ENCODE measurements at places on chromosomes 13 and 19.

DNA sequence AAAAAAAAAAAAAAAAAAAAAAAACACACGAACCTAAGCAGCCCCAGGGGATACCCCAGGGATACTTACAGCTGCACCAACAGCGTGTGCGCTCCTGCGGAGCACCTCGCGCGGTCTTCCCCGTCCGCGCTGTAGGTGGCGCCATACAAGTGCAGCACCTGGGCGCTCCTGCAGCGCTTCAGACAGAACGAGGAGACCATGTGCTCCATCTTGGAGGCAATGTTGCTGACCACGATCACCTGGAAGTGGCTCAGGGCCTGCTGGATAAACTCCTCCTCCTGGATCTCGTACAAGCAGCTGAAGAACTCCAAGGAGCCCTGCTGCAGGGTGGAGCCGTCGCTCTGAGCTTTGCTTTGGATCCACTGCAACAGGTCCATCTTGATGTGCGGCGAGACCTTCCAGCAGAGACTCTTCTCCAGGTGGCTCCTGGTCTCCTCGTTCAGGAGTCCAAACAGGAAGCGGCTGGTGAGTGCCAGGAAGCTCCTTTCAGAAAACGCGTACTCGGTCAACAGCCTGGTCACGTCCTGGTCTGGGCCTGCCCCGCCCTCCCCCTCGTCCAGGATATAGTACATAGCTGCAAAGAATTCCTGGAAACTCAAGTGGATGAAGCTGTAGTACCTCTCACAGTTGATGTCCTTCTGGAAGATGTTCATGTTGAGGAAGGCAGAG lies 14.5 kb downstream of the NLRP12 start:
- H3K27me3 ChIP-seq: no peaks in the 10 kb centered on the region
- no peak for DNase-seq
- H3K36me3 ChIP-seq: no peaks in the 10 kb centered on the region

DNA sequence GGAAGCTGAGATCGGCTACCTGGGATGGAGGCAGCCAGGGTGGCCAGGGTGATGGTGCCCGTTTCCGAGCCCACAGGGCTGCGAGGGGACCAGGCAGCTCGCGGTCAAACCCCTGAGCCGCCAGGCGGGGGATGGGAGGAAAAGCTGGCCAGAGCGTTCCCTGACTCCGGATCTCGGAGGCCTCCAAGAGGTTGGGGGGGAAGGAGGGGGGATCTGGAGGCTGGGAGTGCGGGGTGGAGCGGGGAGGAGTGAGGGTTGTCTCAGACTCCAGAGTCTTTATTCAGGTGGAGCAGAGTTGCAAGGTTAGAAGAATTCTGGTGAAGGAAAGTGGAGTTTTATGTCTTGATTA lies 1.1 kb downstream of the CACNG7 start:
- H3K36me3 ChIP-seq: no peaks in the 10 kb centered on the region
- H3K27me3 ChIP-seq: no peaks in the 10 kb centered on the region
- no peaks in the 10 kb centered on the region for H3K4me1 ChIP-seq
- DNase-seq: no peak

DNA sequence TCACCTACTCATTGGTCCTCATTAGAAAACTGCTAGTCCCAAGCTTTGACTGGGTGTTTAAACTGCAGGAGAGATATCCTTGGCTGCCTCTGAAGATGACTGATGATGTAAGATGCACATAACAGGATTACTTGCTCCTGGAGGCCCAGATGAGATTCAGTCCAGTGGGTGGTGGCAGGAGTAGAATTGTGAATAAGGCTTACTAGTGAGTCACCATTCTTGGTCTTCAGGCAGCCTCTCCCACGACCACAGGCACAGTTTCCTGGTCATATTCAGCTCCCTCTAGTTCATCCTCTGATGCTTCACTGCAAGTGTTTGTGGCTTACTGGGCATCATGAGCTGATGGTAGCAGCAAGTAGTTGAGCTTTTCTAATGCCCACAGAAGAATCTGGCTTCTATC lies 12.1 kb downstream of the SERTM1 start:
- H3K36me3 ChIP-seq: no peaks in the 10 kb centered on the region
- H3K4me1 ChIP-seq: no peaks in the 10 kb centered on the region
- H3K27ac ChIP-seq: no peak overlapping the region

DNA sequence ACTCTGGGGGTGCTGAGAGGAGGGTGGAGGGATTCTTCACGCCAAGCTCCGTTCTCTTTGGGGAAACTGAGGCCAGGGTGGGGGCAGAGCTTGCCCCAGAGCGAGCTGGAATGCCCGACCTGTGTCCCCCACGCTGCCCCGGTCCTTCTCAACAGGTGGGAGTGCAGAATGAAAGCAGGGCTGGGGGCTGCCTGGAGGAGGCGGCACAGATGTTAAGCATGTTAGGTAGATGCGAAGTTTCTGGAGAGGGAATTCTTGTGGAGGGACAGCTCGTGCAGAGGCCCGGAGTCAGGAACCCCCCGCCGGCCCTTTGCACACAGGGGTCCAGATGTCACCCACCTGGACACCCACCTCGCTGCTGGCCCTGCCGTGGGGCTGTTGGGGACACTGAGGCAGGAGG lies 9.0 kb downstream of the EFNA2 start:
- no peaks in the 10 kb centered on the region for H3K36me3 ChIP-seq
- DNase-seq: no peak
- peaks cover 21% of the 10 kb centered on the region for H3K4me1 ChIP-seq
- no peak overlapping the region for H3K27ac ChIP-seq
- H3K27me3 ChIP-seq: no peaks in the 10 kb centered on the region

All from Karpas-422 (cell line).